Fibroblast of upper back skin (primary cell): ENCODE measurements at places on chromosomes 2 and 18.

- DNase-seq = no peak
Measured at GRCh38 chr2:24076849-24077534, 866 bp upstream of the SF3B6 start.

DNA sequence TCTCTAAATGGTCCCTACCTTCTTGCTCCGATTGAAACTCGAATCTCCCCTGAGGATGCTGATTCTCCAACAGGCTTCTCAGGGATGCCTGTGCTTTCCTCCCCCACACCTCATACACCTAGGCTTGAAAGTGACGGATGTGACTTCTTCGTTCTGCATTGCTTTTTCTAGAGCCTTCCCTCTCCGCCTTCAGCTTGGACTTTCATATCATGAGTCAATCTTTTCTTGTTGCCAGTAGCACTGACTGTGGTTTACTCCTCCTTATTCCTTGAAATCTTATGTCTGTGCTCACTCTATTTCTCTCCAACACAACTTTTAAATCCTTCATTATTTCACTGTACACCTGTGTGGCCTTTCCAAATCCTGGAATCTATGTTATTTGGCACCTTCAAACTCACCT is 451.4 kb downstream of the TMX3 start:
- peak; percentile 55 for DNase-seq

DNA sequence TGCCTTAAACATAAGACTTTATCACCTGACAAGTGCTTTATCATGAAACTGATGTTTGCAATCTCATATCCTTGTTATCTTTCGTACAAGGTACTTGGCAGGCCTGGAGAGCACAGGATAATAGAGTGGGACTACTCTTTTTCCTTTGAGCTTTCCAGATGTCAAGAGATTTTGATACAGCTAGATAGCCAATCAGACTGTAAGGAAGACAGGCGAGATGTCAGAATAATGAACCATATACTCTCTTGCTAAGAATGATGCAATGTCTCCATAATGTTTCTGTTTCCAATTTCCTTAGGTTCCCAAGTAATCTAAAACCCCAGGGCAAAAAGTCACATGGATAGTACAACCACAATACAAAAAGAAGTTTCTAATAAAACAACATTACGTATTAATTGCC is 313.1 kb downstream of the PDE11A start:
- DNase-seq = peak; percentile 47

- DNase-seq = no peak
Measured at GRCh38 chr2:58520903-58521302, 279.8 kb upstream of the FANCL start.

DNA sequence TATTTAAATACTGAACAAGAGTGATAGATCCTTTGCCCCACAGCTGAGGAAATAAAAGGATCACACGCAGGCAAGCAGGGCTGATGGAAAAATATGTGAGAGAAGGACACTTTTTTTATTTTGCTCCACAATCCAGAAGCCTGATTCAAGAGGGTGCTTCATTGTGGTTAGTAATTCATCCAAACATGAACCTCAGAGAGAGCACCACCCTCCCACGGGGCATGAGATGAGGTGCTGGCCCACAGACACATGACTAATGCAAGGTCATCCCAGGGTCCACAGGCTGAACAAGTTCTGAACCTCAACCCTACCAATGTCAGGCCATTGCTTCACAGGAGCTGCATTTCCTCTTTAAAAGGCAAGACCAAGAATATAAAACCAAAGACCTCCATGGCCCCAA is 239.6 kb downstream of the MREG start:
- peak; percentile 93 for DNase-seq

DNA sequence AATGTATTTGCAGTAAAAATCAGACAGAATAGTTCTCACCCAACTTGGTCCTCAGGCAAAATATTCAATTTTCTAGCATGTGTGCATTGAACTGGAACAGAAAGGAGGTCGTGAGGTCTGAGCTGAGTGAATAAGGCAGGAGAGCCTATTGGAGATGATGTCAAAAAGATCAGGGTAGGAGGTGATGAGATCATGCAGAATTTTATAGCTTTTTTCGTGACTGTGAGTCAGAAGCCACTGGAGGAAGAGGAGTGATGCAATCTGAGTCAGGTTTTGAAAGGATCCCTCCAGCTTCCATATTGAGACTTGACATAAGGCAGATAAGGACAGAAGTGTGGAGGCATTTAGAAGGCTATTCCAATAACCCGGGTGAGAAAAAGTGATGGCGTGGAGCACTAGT is 299.5 kb upstream of the SOX11 start:
- peak; percentile 27 for DNase-seq

GRCh38 chr2:237866101-237866621 is 6.7 kb downstream of the RAMP1 start:
- DNase-seq = peak; percentile 74

GRCh38 chr2:36700311-36700710 is 3.8 kb downstream of the VIT start:
- no peak for DNase-seq

DNA sequence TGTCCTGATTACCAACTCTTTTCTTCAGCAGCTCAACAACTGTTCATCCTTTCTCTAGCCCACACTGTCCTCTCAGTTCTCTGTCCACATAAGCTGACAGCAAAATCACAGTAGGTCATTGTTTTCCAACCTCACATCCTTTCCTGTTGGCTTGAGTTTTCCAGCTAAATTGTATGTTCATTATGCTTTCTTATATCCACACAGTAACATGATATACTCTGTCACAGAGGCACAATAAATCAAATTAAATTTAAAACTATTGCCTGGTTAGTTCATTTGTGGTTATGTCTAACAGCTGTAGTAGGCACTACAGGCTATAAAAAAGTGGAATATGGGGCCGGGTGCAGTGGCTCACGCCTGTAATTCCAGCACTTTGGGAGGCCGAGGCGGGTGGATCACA is 179.9 kb downstream of the ETAA1 start:
- no peak for DNase-seq

GRCh38 chr18:50171406-50171805 is 23.5 kb downstream of the MYO5B start:
- no peak for DNase-seq

GRCh38 chr2:3571284-3571683 is 3.8 kb upstream of the RPS7 start:
- no peak for DNase-seq

DNA sequence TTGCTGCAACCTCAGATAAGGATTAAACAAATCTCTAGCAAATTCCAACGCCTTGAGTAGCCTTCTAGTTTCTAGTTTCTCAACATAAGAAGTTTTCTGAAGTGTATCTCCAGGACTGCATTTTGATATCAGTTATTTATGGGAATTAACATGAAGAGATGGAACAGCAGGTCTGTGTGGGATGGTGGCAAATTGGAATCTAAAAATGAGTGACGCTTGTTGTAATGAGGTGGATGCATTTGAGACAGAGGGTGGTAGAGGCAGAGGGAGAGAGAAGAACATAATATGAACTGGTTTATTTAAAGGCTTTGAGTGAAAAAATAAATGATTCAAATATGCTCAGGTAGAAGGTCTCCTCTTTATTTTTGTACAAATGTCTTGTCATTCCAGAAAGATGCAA is 446.8 kb upstream of the GCFC2 start:
- no peak for DNase-seq

DNA sequence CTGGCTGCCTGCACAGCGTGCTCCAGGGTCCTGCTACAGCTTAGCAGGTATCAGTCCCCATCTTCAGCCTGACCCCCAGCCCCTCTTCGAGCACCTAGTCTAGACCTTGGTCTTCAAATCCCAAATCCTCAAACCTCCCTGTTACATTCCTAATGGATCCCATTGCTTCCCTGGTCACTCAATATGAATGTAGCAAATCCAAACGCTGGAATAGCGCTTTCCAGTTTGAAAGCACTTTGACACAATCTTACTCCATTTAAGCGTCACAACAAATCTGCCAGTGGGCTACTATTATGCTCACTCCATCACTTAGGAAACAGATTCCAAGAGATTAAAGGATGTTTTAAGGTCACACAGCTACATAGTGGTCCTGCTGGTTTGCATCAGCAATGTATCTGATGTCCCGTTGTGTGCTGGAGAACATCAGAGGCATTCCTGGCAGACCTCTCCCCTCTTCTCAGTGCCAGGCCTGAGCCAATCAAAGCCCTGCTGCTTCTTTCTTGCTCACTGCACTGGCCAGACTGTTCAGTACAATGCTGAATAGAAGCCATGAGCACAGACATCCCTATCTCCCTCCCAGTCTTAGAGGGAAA is 11.1 kb upstream of the INO80C start:
- no peak for DNase-seq

- no peak for DNase-seq
Measured at GRCh38 chr18:73458186-73458964, 590.6 kb upstream of the NETO1 start.

DNA sequence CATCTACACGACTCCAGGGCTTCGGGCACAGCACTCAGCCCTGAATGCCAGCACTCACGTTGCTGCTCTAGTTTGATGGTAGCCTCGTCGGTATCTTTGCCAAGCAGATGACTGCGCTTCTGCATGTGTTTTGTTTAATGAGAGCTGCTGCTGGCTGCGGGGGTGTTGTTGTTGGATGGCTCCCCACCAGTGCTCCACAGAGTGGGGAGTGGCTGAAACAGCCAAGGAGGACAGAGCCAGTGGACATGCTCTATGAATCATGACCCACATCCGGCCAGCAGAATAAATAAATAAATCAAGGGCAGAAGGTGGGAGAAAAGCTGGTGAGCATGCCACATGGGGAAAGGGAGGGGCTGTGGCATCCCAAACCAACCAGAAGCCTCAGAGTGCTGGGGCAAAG is 131.2 kb upstream of the SOX11 start:
- DNase-seq = peak; percentile 43

GRCh38 chr2:178404368-178404767 is 46.6 kb downstream of the PRKRA start:
- DNase-seq = peak; percentile 59

- DNase-seq = peak; percentile 86
Measured at GRCh38 chr2:172606285-172606684, 50.4 kb downstream of the PDK1 start.

- DNase-seq = no peak
Measured at GRCh38 chr2:274503-274902, 9.8 kb downstream of the ACP1 start.

DNA sequence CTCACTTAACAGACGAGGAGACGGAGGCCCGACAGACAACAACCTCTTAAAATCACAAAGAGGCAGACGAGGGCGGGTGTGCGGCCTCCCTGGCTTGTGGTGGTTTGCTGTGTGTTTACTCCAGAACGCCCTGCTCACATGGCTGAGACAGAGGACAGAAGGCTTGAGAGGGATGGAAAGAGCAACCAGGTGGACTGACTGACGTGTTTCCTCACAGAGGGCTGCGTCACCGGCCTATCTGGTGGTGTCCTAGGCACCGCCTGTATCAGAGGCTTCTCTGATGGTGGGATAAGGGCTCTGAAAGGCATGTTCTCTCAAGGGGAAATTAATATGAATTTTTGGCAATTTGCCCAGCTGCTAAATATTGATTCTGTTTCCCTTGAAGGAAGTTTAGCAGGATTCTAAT is 47.0 kb upstream of the RALBP1 start:
- no peak for DNase-seq

DNA sequence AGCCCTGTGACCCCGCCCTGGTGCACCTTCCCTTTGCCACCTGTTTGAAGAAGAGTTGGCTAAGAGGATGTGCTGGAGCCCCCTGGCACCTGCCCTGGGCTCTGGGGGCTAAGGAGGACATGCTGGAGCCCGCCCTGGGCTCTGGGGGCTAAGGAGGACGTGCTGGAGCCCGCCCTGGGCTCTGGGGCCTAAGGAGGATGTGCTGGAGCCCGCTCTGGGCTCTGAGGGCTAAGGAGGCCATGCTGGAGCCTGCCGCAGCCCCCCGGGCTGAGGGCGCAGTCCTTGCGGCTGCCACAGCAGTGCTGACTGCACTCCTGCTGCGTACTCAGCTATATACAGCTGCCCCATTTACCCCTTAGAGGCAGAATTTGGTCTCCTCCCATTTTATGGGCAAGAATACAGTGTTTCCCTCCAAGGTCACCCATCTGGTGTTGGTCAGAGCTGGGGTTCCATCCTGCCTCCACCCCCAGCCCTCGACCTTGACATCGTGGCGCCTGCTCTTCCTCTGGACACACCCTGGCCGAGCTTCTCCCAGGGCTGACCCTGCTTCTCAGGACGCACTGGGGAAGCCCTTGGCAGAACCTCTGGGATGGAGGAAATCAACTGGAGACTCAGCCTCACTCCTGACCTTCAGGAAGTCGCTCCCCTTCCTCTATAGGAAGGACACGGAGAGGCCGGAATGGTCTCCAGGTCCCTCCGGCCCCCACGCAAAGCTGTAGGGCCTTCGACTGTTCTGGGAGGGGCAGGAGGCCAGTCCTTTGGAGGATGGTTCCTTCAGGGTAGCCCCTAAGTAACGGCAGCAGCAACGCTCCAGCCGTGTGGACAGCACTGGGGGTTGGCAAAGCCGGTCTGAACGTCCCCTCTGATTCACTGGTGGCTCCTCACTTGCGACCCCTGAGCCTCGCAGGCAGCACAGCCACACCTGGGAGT is 65.0 kb upstream of the HPCAL1 start:
- no peak for DNase-seq

- DNase-seq = no peak
Measured at GRCh38 chr2:108217211-108217610, 22.6 kb upstream of the SULT1C3 start.
